ENCODE measurements at places on chromosomes 13 and 19.

- no peak for DNase-seq
Observed at GRCh38 chr13:32595306-32595705, 9.1 kb downstream of the PDS5B start.

- no peak for DNase-seq
Observed at GRCh38 chr13:36282821-36283432, 14.7 kb downstream of the CCDC169 start.

GRCh38 chr13:30113983-30114570 lies 193.3 kb downstream of the KATNAL1 start:
- DNase-seq: no peak

- no peak for DNase-seq
Observed at GRCh38 chr19:51354742-51355148, 11.4 kb downstream of the ETFB start.

GRCh38 chr13:97274829-97275649 lies 52.9 kb downstream of the MBNL2 start:
- no peak for DNase-seq

DNA sequence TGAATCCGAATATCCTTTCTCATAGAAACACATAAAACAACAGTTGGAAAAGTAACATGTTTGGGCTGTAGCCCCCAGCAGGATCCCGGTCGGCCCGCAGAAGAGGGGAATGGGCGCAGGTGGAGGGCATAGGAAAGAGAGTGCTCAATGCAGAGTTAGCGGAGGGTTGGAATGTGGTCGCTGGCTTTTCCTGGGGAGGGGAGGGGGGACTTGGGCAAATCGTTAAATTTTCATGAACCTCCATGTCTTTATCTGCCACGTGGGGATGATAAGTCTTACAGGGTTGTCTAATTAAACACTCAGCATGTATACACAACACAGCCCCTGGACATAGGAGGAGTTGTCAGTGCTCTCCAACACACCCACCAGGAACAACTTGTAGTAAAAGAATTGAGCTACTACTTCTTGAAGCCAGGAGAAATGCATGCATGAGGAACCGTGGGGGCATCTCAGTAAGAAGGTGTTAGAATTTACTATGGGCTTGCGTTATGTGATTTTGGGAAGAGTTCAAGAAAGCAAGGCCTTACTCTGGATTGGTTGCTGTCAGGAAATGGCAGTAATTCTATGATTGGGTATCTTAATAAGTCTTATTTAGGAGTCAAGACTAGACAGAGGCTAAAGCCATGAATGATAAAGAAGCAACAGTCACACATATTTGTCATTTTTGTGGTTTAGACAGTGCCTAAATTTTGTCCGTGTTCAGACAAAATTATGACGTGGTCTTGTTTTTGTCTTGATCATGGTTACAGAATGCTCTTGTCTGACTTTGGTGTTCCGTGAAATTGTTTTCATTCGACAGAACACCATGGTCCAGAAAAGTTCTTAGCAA lies 671 bp upstream of the SLC46A3 start:
- DNase-seq: no peak

Data from cerebellar nuclear complex (tissue), 1 donor.